Right hindlimb (tissue), 1 donor: ENCODE measurements at places on chromosomes 5 and 9.
A peak's percentile ranks its signal among the peaks of the same experiment; 100 is the strongest.

DNA sequence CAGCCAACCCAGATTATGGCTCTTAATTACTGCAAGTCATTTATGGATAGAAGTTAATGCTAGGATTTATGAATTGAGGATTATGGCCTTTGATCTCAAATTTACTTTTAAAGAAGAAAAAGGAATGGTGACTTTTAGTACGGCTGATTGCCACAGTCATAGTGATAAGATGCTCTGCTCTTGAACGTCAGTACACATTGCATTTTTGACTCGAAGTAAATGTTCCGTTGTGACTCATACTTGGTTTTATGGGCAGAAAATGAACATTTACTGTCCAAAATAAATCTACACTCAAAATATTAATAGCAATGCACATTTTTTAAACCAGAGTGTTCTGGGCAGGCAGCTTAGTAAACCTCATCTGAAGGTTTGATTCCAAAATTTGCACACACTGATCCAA, 830 bp downstream of the ADAMTSL1 start:
- DNase-seq, result no peak

GRCh38 chr9:113520109-113520642, 56.6 kb downstream of the RGS3 start:
- DNase-seq, result no peak

GRCh38 chr5:139524446-139524845, 36.7 kb upstream of the UBE2D2 start:
- no peak for DNase-seq

DNA sequence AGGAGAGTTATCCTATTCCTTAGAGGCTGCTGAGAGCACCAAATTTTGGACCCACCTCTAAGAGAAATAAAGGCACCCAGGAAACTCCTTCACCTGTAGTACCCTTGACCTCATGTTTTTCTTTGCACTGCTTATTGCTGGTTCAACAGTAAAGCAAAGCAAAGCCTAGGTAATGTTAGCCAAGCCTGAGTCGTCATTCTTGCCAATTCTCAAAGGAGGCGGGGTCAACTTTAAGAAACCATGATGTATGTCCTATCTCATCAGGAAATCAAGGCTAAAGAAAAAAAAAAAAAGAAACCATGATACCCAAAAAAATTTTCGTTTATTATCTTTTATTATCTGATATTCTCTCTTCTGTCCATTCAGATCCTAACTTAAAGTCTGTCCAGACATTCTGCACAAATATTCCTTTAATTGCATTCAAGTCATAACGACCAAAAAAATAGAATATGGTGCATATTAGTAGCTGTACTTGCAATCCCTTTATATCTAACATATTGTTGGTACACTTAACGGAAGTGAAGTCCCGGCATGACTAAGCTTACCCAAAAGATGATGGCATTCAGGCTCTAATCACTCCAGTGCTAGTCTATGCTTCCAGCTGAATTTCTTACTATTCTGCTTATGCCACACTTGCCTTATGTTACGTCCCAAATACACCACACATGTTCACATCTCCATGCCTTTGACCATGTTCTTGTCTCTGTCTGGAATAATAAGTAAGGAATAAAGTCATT, 1.8 kb downstream of the AUH start:
- DNase-seq, result no peak

DNA sequence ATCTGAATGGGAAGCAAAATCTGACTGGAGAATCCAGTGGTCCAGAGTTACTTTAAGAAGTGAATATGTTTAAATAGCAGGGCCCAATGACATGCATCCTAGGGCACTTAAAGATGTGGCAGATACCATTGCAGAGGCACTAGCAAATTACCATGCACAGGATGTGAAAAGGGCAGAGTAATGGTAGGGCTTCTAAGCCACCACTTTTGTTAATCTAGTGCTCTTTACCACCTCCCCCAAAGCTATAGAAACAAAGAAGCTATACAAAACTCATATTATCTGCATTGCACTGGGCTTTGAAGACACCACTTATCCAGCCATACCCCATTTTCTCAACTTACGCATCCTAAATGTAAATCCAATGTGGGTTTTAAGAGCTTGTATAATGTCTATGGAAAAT, 81.2 kb downstream of the ZCCHC7 start:
- DNase-seq, result no peak

GRCh38 chr9:69198521-69199220, 24.6 kb downstream of the TJP2 start:
- no peak for DNase-seq

DNA sequence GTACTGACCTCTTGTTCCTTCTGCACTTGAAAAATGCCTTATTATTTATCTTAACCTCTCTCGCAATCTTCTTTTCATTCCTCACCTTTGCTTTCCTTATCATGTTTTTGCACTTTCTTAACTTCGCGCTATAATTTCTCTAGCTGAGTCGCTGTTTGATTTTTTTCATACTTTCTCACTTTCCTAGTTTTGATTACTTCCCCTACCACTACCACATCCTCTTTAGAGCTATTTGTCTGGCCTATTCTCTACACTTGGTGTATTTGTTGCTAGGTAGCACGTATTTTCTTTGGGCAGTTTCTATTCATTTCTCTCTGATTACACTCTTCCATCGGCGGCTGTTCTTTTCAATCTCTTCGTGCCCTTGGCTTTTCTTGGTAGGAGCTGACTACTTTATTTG, 611.8 kb downstream of the BNC2 start:
- DNase-seq, result no peak

DNA sequence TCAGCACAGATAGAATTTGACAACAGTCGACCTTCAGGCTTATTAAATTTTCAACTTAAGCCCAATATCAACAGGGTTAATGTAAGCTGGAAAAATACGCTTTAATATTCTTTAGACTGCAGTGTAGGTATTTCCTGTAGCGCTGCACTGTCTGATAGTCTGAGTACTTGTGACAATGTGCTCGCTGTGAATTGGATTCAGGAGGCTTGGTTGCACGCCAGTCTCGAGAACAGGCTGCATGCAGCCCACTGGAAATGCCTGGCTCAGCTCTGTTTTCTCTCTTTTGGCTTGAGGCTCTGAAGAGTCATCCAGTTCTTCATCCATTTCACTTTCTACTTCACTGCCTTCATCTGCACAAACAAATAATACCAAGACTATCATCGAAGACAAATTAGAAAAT, 300.9 kb downstream of the RFX3 start:
- peak; percentile 64 for DNase-seq

GRCh38 chr5:10532421-10532820, 31.4 kb upstream of the ANKRD33B start:
- DNase-seq, result no peak

DNA sequence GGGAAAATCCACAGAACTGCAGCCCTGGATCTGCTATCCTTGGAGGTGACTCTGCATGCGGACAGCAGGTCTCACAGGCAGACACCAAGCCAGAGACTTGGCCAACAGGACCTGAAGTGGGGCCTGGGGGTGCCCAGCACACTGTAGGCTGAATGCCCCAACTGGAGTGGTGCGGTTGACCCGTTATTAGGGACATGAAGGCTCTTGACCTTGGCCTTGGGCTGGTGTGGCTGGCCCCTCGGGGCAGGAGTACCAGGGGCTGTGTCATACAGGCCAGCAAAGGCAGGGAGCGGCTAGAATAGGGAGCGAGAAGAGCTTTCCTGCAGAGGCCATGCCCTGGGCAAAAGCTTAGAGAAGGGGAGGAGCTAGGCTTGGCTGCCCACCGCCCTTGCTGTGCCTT, 153.2 kb upstream of the MVB12B start:
- DNase-seq, result no peak

DNA sequence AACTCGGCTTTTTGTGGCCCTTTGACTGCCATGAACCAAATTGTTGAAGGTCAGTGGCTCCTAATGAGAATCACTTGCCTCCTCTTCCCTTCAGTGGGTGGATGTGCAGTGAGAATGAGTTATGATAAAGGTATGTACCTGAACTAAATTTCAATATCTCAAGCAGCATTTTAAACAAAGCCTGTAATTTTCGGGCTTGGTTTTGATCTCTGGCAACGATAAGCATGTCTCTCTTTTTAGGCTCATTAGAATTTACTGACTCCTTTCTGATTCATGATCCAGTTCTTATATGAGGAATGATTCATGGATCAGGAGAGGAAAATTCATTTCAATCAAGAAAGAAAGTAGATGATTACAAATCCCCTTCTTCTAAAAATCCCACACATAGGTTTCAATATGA, 305.5 kb downstream of the ARRDC3 start:
- no peak for DNase-seq

DNA sequence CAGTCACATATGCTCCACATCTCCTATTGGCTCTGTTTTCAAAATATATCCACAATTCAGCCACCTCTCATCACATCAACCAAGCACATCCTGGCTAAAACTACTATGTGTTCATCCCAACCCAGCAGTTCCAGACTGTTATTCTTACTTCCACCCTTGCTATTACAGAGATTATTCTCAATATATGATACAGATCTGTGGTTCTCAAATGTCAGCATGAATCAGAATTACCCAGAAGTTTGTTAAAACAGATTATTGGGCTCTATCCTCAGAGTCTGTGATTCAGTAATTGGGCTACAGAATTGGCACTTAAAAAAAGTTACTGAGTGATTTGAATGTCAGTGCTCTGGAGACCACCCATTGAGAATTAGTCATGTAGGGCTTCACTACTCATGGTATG, 78.8 kb upstream of the IZUMO3 start:
- no peak for DNase-seq

- no peak for DNase-seq
Observed at GRCh38 chr5:641331-641765, 29.2 kb downstream of the CEP72 start.
